ENCODE measurements at places on chromosomes 6 and 20. TPM values are rescaled to one million over a fixed set of nuclear protein-coding genes. Genes with fewer than 3 reads are reported as not detected.

Gene ACOT13
- 15.5 TPM for total RNA-seq

Gene MUC21
- total RNA-seq, result not detected

Gene C6orf163
- 0.20 TPM for total RNA-seq

Gene CTSZ
- 178 TPM for total RNA-seq

Gene CCN5
- total RNA-seq, result 24.2 TPM

Measured in A549 treated with GW870086 at 1 μM for 4 hours (cell line).